Aorta (tissue), 5 donors: ENCODE measurements at places on chromosomes 2 and 18. TPM values are rescaled to one million over a fixed set of nuclear protein-coding genes. Genes with fewer than 3 reads are reported as not detected.

RNF144A gene
- 27.6 TPM for total RNA-seq

GRCh38 chr2:147500229-147500628 lies 344.6 kb upstream of the ACVR2A start:
- no peaks in the 10 kb centered on the region for H3K4me1 ChIP-seq
- no peak overlapping the region for H3K4me3 ChIP-seq
- no peak overlapping the region for H3K27ac ChIP-seq
- H3K36me3 ChIP-seq: no peaks in the 10 kb centered on the region
- no peaks in the 10 kb centered on the region for H3K27me3 ChIP-seq

GRCh38 chr2:205177546-205177945 lies 504.8 kb upstream of the NRP2 start:
- H3K27me3 ChIP-seq: no peaks in the 10 kb centered on the region
- no peak overlapping the region for H3K4me3 ChIP-seq
- H3K4me1 ChIP-seq: peaks cover 2% of the 10 kb centered on the region
- no peaks in the 10 kb centered on the region for H3K36me3 ChIP-seq
- no peak for DNase-seq

DNA sequence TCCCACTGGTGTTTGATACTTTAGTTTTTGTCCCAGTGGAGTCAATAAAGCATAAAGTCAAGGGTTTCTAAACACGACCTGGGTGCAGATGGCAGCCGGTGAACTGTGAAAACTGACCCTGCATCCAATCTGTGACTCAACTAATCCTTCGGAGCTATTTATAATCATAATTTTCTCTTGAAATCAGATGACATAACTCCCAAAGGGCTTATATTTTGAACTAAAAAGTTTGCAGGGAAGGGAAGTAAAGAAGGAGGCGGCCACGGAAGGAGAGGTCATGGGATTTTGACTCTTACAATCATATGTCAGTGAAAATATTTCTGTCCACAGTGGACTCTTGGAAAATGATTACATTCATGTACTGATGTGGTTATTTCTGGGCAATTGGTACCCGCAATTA lies 178.5 kb downstream of the PDE1A start:
- no peak overlapping the region for H3K27ac ChIP-seq
- H3K27me3 ChIP-seq: no peaks in the 10 kb centered on the region
- no peak for DNase-seq
- H3K4me1 ChIP-seq: peaks cover 4% of the 10 kb centered on the region
- no peak overlapping the region for H3K4me3 ChIP-seq

DNA sequence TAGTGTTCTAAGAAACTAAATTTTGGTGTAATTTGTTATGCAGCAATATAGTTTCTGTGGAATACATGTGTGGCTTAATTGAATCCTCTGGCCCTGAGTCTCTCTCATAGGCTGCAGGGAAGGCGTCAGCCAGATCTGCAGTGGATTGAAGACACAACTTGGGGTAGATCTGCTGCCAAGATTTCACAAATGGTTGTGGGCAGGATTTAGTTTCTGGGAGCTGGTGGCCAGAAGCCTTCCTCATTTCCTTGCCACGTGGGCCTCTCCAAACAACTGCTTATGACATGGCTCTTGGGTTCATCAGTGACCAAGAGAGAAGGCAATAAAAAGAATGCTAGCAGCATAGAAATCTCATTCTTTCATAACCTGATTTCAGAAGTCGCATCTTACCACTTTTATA lies 28.2 kb downstream of the CCDC102B start:
- no peaks in the 10 kb centered on the region for H3K27me3 ChIP-seq
- H3K4me3 ChIP-seq: no peak overlapping the region
- H3K4me1 ChIP-seq: no peaks in the 10 kb centered on the region
- no peak for DNase-seq
- no peak overlapping the region for H3K27ac ChIP-seq
